ENCODE measurements at places on chromosomes 2 and 18.
A peak's percentile ranks its signal among the peaks of the same experiment; 100 is the strongest.

- DNase-seq: no peak
Observed at GRCh38 chr18:78376046-78376445, 603.6 kb upstream of the SALL3 start.

DNA sequence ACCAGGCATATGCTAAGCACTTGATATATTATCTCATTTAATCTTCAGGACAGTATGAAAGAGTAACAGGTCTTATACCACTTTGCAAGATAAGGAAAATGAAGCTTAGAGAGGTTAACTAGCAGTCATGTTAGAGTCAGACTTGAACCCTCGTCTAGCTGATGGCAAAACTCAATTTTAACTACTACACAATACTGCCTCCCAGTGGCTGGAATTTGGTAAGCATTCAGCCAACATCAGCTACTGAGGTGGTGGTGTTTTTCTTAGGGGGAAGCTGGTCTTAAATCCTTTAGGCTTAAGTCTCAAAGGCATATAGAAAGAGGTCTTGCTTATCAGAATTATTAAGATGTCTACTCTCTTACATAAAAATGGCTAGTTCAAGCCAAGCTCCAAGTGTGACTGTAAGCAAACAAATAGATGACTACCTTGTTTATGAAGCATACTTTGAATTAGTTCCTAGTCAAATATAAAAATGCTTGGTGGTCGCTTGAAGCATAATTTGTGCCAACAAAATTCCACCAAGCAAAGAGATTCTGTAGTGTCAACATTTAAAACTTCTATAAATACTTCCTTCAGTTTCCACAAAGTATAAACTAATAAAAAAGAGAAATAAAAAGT, 325.4 kb upstream of the FIGN start:
- DNase-seq: peak; percentile 37

- DNase-seq: no peak
Observed at GRCh38 chr18:54359233-54359632, 1.5 kb downstream of the C18orf54 start.

- no peak for DNase-seq
Observed at GRCh38 chr2:238016526-238016925, 44.3 kb upstream of the SCLY start.

DNA sequence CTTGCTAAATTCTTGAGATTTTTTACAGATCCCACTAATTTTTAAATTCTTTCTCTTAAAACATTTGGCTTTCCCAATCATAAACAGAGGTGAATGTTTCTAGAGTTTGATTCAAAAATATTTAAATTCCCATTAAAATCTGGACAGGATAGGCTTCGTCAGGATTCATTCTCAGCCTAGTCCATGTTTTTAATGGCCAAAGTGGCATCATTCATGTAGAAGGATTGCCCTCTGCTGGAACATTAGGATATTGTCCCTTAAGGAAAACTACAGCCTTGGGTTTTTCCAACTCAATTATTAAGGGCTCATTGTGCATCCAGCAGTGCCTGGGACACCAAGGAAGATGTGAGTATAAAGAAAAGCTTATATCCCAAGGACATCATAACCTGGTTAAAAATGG, 71.7 kb downstream of the TPGS2 start:
- DNase-seq: no peak

GRCh38 chr2:203819434-203820133, 48.0 kb upstream of the CTLA4 start:
- peak; percentile 21 for DNase-seq

DNA sequence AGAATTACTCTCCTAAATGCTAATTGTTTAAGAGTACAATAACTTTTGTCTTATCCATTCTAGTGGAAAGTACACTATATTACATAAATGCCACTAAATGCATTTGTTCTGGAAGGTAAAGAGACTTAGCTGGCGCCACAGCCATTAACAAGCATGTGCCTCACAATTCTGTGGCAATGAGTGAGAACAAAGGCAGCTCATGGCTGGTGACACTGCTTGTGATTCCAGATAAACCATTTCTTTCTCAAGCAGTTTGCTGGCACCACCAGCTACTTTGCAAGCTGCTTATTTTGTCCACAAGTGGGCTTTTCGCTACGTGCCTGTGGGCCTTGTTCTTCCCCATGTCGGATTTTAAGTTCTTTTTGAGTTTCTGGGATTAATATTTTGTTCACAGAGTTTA, 147.6 kb upstream of the SMAD7 start:
- DNase-seq: no peak

GRCh38 chr2:208315081-208315788, 49.2 kb downstream of the PIKFYVE start:
- DNase-seq: no peak

GRCh38 chr2:68379184-68379708, 14.2 kb downstream of the PLEK start:
- no peak for DNase-seq

DNA sequence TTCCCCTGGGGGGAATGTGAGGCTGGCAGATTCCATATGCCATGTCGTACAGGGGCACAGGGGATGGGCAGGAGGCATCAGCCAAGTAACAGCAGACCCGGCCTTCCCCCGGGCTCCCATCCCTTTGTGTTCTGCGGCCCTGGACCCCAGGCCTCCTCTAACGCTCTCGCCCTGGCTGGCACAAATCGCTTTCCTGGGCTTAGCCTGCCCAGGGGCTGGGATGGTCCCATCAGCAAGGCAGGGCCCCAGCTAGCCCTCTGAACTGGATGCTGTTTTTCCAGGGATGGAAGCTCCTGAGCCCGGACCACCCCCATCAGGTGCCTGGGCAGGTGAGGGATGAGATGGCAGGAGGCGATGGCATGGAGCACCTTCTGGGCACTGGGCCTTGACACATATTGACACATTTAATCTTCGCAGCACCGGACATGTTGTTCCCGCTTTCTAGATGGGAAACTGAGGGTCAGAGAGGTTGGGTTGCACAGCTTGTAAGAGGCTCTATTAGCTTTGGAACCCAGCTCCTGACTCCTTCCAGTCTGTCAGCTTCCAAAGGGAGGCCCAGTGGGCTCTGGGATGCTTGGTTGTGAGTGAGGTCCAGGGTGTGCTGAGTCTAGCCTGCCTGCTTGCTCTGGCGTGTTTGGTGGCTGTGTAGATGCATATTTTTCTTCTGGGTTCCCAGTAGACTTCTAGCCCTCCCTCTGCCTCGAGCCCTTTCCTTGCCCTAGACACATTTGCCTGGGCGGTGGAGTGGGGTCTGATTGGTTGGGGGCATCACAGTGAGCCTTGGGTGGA, 40.3 kb downstream of the GLI2 start:
- no peak for DNase-seq

GRCh38 chr2:817336-818015, 133.2 kb upstream of the SNTG2 start:
- no peak for DNase-seq

DNA sequence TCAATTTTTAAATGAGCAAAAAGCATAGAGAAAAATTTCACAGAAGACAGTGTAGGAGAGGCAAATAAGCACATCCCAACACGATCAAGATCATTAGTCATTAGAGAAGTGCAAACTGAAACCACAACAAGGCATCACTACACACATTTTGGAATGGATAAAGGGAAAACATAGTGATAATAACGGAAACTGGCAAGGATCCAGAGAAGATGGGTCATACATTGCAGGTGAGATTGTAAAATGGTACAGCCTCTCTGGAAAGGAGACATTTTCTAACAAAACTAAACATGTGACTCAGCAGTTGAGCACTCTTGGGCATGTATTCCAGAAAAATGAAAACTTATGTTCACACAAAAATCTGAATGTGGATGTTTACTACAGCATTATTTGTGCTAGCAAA, 98.3 kb upstream of the TMEM17 start:
- DNase-seq: no peak

DNA sequence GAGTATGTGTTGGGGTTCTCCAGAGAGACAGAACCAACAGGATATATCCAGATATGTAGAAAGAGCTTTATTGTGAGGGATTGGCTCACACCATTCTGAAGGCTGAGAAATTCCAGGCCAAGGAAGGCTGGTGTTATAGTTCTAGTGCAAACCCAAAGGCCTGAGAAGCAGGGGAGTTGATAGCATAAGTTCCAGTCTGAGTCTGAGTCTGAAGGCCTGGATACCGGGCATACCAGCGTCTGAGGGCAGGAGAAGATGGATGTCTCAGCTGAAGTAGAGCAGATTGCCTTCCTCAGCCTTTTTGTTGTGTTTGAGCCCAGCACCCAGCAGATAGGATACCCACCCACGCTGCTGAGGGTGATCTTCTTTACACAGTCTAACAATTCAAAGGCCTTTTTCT, 211.7 kb upstream of the RASGRP3 start:
- no peak for DNase-seq

- DNase-seq: no peak
Observed at GRCh38 chr2:68414452-68414851, 49.4 kb downstream of the PLEK start.

- no peak for DNase-seq
Observed at GRCh38 chr2:42297322-42297936, 63.6 kb downstream of the COX7A2L start.

DNA sequence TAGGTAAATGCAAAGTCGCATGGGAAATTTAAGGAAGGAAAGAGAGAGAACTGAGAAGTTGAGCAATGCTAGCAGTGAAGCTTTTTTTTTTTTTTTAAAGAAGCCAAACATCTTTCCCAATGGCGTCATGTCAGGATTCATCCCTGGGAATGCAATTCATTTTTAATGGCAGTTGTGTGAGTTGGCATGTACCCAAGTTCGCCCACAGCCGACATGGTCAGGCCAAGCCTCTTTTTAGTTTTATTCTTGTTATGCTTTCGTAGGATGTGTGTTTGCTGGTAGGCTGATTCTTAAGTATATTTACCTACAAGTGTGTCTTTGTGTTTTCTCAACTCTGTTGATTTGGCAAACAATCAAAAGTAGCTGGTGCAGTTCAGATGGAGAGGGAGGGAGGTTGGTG, 127.6 kb upstream of the ITGA6 start:
- DNase-seq: no peak

DNA sequence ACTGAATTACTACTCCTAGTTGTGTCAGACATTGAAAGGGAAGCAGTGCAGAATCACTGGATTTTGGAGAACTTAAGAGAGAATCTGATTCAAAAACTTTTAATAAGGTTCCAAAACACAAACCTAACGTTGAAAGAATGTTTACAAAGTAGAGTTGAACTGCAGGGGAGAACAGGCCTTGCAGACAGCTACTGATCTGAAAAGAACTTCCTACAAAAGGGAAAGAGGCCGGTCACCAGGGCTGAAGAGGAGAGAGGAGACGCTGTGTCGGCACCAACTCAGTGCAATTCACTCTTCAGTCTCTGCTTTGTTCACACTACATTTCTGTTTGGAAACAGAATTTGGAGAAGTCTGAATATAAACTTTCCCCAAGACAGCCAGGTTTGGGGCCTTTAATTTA, 124.0 kb downstream of the GAREM1 start:
- no peak for DNase-seq

DNA sequence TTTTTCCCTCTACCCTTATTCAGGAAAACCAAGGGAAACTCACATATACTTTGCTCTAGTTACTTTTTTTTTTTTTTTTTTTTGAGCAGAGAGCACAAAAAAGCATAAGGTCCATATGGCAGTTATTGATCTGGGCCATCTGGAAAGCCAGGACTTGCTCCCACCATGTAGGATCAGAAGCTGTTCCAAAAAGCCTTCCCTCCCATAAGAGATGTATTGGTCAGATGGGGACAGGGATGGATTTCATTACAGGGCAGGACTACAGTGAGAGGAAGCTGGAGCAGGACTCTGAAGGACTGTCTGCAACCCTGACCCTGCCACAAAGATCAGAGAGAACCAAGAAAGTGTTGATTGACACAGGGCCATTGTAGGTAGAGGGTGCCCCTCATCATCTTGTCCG, 57.3 kb downstream of the NRP2 start:
- DNase-seq: no peak

- no peak for DNase-seq
Observed at GRCh38 chr2:160561551-160562295, 68.1 kb upstream of the RBMS1 start.

DNA sequence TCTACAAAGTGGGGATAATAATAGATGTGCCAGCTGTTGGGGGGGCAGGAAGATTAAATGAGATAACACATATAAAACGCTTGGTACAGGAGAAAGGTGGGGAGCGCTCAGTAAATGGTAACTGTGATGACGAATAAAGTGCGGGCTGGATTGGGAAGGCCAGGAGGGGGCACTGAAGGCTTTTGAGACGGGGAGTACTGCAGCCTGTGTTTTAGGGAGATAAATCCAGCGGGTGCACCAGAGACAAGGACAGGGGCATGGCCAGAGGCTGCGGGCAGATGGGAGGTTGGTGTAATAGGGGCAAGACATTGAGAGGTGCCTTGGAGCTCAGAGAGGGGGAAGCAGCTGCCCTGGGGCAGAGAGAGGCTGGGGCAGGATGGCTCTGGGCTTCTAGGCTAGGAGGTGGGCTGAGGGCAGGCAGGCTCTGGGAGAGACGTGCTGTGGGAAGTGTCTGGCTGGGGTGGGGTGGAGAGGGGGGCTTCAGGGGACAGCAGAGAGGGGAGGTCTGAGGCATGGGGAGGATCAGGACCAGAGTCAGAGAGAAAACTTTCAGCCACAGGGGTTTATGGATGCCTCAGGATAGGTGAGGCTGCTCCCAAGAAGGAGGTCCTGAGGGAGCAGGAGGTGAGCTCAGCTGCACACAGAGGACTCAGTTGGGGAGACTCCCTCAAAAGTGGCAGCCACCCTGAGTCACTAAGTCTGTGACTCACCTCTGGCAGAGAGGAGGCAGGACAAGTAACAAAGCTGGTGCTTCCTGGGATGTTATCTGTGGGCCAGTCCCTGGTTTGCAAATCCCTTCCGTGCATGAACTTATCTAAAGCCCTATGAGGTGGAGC, 18.8 kb downstream of the TEX44 start:
- peak; percentile 76 for DNase-seq

DNA sequence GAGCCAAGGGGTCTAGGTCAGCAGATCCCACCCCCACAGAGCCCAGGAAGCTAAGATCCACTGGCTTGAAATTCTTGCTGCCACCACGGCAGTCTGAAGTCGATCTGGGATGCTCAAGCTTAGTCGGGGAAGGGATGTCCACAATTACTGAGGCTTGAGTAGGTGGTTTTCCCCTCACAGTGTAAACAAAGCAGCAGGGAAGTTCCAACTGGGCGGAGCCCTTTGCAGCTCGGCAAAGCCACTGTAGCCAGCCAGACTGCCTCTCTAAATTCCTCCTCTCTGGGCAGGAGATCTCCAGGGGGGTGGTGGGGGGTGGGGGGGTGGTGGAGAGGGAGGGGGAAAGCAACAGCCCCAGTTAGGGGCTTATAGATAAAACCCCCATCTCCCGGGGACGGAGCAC, 419.5 kb downstream of the NUP35 start:
- DNase-seq: no peak
